ENCODE measurements at places on chromosomes 11 and 22.

DNA sequence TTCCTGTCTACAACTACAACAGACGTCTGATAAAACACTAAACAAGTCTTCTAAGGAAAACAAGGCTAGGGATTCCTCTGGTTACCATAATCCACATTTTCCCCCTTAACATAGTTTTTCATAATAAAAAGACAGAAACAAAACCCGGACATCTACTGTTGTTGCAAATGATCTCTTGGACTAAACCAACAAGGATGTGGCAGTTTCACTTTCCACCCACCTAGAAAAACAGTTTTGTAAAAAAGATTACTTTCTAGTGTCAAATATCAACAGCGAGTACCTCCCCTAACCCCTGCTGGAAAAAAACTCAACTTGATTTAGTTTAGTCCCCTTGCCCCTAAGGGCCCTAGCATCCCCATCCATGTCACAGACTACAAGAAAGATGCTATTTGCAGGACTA lies 5.4 kb downstream of the GNG3 start:
- no peak overlapping the region for H3K4me3 ChIP-seq
- peak overlapping the region; percentile 5 for H3K27ac ChIP-seq
- no peak for DNase-seq
- H3K36me3 ChIP-seq: peaks cover 74% of the 10 kb centered on the region

GRCh38 chr11:69576069-69576782 lies 64.7 kb upstream of the CCND1 start:
- H3K27ac ChIP-seq: no peak overlapping the region
- peak; percentile 62 for DNase-seq
- H3K36me3 ChIP-seq: no peaks in the 10 kb centered on the region
- H3K4me3 ChIP-seq: no peak overlapping the region

DNA sequence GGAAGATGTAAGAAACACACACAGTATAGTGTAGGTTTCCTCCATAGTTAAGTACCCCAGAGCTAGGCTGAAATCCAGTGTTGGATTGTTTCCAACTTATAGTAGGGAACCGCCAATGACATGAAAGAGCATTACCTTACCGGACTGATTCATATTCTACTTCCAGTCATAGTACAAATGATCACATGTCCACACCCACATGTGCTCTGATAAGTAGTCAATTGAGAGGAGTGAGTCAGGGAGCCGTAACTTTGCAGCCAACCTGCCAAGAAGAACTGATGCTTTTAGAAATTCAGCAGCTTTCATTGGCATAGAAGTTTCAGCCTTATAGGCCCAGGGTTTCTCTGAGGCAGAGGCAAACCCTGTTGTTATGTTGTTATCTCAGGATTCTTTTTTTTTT lies 240.6 kb downstream of the ETS1 start:
- H3K4me1 ChIP-seq: peaks cover 9% of the 10 kb centered on the region
- no peaks in the 10 kb centered on the region for H3K27me3 ChIP-seq
- DNase-seq: no peak
- no peaks in the 10 kb centered on the region for H3K36me3 ChIP-seq
- H3K27ac ChIP-seq: no peak overlapping the region

DNA sequence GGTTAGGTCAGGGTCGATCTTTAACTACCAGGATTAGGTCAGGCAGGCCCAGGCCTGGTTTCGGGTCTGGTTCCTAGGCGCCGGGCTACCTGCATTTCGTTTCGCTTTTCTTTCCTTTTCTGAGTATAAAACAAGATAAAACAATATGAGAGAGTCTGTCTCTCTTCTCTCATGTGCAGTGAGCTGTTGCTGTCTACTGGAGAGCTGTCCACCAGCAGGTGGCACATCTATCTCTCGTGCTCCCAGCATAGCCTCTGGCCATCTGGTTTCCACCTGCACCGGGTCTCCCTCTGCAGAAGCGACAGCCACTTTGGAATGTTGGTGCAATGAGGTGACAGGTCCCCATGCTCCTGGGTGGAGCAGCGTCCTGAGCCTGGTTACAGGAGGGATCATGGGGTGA lies 27.6 kb downstream of the RIBC2 start:
- no peaks in the 10 kb centered on the region for H3K4me1 ChIP-seq
- H3K36me3 ChIP-seq: no peaks in the 10 kb centered on the region
- no peak for DNase-seq
- no peak overlapping the region for H3K27ac ChIP-seq
- H3K27me3 ChIP-seq: no peaks in the 10 kb centered on the region
- H3K4me3 ChIP-seq: no peak overlapping the region

DNA sequence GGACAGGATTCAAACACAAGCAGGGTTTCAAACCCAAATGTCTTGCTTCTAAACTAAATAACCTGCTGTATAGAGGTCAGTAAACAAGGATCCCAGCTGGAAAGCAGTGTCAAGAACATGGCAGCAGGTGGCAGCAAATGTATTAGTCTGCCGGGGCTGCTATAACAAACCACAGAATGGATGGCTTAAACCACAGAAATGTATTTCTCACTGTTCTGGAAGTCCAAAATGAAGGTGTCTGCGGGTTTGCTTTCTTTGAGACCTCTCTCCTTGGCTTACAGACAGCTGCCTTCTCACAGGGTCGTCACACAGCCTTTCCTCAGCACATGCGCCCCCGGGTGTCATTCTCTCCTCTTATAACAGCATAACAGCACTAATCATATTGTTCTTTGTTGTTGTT lies 65.1 kb upstream of the LRRC55 start:
- no peaks in the 10 kb centered on the region for H3K36me3 ChIP-seq
- H3K27ac ChIP-seq: no peak overlapping the region
- H3K4me3 ChIP-seq: no peak overlapping the region
- DNase-seq: no peak
- H3K27me3 ChIP-seq: no peaks in the 10 kb centered on the region

GRCh38 chr11:36492724-36493304 lies 17.3 kb downstream of the TRAF6 start:
- no peak overlapping the region for H3K27ac ChIP-seq
- no peak for DNase-seq
- H3K4me1 ChIP-seq: peaks cover 5% of the 10 kb centered on the region
- no peak overlapping the region for H3K4me3 ChIP-seq

DNA sequence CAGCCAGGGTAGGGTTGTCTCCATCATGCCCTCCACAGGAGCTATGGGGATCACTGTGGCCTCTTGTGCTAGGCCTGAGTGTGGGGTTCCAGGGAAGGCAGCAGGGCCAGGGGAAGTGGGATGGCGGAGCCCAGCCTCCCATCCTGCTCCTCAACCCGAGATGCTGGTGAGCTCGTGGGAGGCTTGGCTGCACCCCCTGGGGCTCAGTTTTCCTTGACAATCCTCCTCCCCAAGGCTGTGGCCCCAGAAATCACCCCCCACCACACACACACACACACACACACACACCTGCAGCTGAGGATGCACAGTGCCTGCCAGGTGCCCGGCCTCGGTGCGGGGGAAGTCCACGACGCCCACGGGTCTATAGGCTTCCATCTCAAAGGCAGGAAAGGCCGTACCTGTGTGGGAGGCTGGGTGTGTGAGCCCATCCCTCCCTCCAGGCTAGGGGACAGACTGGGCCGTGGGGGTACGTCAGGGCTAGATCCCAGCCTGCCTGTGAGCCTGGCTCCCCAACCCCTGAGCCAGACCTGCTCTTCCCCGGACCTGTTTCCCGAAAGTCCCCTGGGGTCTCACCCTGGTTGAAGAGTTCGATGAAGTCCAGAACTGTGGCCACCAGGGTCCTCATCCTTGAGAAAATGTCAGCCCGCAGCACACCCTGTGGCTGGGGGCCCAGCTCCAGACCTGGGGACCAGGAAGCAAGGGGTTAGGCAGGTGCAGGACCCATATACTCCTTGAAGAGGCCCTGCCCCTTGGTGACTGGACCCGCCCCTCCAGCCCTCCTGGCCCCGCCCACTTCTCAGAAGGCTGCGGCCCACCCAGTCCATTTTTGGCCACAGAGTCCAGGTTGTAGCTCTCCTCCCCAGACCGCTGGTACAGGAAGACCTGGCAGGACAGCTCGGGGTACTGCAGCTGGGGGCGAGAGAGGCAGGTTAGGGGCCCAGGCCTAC lies 5.2 kb upstream of the TBX10 start:
- no peak overlapping the region for H3K4me3 ChIP-seq
- no peaks in the 10 kb centered on the region for H3K36me3 ChIP-seq
- H3K27ac ChIP-seq: no peak overlapping the region
- peaks cover 11% of the 10 kb centered on the region for H3K27me3 ChIP-seq
- DNase-seq: peak; percentile 36
- no peaks in the 10 kb centered on the region for H3K4me1 ChIP-seq

DNA sequence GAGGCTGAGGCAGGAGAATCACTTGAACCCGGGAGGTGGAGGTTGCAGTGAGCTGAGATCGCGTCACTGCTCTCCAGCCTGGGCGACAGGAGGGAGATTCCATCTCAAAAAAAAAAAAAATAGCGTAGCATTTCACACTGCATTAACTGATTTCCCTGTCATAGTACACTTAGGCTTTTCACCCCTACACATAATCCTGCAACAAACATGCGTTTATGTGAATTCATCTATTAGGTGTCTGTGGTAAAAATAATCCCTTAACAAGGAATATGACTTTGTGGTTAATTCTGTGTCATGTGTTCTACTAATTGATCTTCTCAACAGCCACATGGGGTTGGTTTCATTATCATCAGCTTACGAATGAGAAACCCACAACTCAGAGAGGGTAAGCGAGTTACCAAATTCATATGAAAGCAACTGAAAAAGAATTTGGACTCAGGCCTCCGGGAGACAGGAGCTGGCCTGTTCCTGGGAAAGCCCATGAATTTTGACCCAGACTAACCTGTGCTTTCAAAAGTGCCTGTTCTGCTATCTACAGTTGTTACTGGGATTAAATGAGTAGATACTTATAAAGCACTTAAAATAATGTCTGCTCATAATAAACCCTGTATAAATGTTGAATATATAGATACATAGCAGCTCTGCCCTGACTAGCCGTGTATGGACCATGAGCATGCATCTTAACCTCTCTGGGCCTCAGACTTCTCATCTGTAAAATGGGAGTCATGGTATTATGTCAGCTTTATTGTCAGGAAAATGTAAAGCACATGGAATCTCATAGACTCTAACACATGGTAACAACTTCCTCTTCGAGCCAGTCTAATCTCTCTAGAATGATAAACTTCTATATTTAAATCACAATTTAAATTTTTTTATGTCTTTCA lies 36.6 kb downstream of the KCNJ1 start:
- H3K27ac ChIP-seq: peak overlapping the region; percentile 24
- no peak for DNase-seq
- H3K27me3 ChIP-seq: no peaks in the 10 kb centered on the region
- H3K4me3 ChIP-seq: peak overlapping the region; percentile 31
- peaks cover 16% of the 10 kb centered on the region for H3K4me1 ChIP-seq

DNA sequence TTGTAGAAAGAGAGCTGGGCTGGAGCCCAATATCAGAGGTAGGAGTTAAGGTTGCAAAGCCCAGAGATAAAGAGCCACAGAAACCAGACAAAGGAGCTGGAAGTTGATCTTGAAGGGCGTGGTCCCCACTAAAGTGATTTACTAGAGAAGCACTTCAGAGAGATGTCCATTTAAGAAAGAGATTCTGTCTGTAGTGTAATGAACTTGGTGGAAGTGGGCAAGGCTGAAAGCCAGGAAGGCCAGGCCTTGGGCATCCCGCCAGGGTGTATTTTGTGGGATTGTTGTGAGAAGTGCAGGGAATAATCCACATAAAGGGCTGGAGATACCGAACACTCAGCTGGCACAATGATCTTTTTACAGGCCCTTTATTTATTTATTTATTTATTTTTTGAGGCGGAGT lies 1398.8 kb downstream of the TBC1D22A start:
- no peaks in the 10 kb centered on the region for H3K36me3 ChIP-seq
- H3K4me3 ChIP-seq: no peak overlapping the region
- no peak overlapping the region for H3K27ac ChIP-seq
- no peaks in the 10 kb centered on the region for H3K4me1 ChIP-seq

DNA sequence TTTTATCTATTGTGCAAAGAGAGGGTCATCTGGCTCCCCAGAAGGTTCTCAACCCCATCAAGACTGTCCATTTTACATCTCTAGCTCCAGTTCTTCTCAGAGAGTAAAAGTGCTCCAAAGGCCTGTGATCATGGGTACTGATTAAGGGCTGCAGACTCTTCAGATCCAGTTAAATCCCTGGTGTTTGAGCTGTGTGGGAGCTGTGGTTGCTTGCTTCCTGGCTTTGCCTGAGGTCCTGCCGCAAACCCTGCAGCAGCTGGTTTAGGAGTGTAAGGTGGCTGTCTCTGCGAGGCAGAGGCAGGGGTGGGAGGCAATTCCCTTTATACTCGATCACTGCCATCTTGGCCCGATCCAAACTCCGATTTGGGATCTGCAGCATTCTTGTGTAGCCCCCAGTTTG lies 1.2 kb downstream of the MRPL17 start:
- peak overlapping the region; percentile 96 for H3K4me3 ChIP-seq
- H3K27me3 ChIP-seq: no peaks in the 10 kb centered on the region
- peaks cover 13% of the 10 kb centered on the region for H3K36me3 ChIP-seq
- no peak for DNase-seq

GRCh38 chr11:82733444-82734119 lies at the start of gene FAM181B:
FAM181B (minus strand) TSS chr11:82733864; CDS start chr11:82733729, 135 bp downstream.
- H3K36me3 ChIP-seq: no peaks in the 10 kb centered on the region
- no peaks in the 10 kb centered on the region for H3K4me1 ChIP-seq
- peaks cover 64% of the 10 kb centered on the region for H3K27me3 ChIP-seq
- H3K27ac ChIP-seq: no peak within 1 kb of the TSS

DNA sequence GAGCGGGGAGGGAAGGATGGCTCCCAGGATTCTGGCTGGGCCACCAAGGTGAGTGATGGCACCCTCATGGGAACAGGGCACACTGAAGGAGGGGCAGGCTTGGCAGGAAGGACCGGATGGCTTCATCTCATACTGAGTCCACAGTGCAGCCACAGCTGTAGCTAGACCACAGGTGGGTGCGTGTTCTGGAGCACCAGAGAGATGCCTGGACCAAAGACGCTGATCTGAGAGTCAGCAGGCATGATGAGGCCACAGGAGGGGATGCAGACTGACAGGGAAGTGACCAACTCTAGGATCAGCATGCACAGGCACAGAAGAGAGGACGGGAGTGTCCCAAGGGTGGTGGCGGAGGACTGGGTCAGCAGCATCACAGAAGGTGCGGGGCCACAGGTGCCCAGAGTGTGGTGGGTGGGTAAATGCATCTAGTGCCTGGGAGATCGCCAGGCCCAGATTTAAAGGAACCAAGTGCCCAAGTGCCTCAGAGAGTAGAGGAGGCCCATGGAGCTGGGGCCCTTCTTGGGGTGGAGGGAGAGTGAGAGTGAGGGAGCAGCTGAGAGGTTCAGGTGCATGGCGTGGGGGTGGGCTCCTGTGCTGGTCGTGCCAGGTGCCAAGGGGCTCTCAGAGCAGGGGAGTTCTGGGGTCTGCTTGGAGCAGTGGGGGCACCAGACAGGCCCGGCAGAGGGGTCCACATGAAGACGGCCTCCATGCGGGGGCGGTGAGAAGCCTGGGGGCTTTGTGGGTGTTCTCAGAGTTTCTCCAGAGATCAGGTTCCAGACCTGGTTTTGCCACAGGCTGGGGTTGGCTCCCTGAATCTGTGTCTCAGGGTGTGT lies 113.7 kb downstream of the CEP164 start:
- no peaks in the 10 kb centered on the region for H3K4me1 ChIP-seq
- DNase-seq: no peak
- no peaks in the 10 kb centered on the region for H3K36me3 ChIP-seq
- no peaks in the 10 kb centered on the region for H3K27me3 ChIP-seq
- H3K4me3 ChIP-seq: no peak overlapping the region
